ENCODE measurements at places on chromosomes 12 and 14.

- DNase-seq: peak; percentile 89
Observed at GRCh38 chr12:6927379-6928021, at the start of gene ATN1. ATN1 (plus strand) TSS chr12:6927959; CDS start chr12:6934002, 6,043 bp downstream.

- DNase-seq: no peak
Observed at GRCh38 chr14:70706177-70706576, 64.5 kb downstream of the TTC9 start.

DNA sequence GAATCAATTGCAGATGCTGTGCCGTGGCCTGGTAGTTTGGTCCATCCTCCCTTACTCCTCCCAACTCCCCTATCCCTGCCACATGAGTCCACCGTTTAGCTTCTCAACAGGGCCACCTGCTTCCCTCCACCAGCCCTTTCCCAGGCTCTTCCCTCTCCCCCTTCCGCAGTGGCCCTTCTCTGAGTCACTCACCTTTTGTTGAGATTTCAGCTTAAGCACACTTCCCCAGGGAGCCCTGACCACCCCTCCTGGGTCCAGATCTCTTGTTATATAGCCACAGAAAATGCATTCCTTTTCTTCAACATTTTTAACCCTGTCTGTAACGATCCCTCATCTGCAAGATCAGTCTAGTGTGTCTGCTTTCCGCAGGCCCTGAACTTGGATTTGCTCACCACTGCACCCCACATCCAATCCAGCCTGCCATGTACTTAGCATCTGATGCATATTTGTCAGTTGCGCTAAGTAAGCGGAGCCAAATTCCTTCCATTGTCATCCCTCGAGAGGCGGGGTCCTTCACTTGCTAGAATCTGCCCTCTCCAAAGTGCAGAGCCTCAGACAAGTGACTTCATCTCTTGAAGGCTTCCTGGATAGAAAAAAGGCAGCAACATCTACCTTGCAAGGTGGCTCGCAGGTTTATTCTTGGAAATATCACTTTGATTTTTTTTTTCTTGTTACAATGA is 41.1 kb downstream of the TMEM63C start:
- DNase-seq: no peak

DNA sequence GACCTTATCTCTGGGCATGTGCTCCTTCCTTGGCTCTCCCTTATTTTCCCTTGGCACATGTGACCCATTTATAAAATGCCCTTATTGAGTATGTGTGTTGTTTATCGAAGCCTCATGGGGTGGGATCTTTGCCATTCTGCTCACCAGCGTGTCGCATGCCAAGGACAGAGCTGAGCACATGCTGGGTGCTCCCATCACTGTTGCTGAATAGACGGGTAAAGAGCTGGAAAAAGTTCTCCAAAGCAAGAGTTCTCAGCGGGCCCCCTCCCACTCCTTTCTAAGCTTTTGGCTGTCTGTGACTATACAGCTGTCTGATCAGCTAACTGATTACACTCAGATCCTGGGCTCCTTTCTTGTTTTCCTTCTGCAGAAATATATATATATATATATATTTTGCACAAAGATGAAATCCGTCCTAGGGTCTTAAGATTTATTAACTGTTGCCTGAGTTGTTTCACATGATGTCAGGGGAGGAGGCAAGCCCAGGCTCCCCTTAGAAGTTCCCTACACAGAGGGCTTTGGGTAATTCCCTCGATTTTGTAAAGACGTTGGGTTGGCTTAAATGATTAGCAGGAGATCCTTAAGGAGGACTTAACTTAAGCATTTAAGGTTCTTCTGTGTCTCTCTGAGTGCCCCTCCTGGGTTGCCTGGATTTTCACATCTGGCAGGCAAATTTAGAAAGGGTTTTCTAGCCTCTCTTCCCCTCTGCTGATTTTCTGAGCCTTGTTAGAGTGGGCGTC is 71.6 kb downstream of the TMEM132C start:
- DNase-seq: peak; percentile 39

DNA sequence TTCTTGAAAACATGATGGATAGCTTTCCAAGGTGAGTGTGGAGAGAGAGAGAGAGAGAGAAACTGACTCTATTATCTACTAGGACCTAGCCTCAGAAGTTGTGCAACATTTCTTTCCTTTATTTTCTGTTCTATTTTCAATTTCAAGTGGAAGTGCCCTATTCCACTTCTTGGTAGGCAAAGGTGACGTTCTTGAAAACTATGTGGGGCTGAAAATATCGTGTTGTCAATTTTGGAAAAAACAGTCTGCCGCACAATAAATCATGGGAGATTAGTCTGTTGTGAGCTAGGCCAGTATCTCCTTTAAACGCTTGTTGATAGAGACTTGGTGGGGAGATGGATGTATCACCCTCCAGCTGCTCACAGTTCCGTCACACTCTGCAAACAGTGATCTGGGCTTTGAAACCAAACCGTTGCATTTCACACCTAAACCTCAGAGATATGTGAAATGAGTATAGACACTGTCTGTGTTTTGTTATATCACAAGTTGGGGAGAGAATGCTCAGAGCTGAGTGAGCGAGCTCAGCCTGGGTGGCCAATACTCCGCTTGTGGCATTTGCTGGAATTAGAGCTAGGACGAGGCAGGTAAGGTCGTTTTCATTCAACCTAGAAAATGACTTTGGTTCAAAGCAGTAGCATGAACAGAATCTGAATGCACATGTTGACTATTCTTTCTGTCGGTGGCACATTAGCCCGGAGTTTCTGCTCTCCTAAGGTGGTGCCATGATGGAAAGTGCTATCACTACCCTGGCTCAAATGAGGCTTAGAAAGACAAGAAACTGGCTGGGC is 75.1 kb upstream of the ST8SIA1 start:
- no peak for DNase-seq

GRCh38 chr12:53916788-53917655 is 21.6 kb upstream of the HOXC13 start:
- DNase-seq: no peak

GRCh38 chr12:117024961-117025480 is 74.2 kb downstream of the TESC start:
- peak; percentile 11 for DNase-seq

DNA sequence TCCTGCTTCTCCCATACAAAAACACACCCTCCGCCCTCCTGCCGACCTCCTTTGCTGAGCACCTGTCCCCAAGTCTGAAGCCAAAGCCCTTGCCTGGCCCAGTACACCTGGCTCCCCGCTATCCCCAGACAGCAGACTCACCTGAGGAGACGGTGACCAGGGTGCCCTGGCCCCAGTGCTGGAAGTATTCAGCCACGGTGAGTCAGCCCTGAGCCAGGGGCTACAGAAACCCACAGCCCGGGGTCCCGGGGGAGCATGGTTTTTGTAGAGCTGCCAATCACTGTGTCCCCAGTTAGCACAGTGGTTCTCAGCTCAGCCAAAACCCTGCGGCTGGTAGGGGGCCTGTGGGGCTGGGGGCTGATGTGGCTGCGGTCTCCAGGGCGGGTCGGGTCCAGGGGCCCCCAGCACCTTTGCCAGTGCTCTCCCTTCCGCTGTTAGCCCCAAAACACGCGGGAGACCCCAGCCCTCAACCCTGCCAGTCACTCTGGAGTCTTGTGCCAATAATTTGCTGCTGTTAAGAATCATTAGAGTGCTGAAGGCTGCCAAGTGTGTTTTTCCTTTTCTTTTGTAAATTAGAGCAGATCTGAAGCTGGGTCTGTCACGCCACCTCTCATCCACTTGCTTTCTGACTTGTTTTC is 339.0 kb downstream of the TMEM121 start:
- DNase-seq: no peak

DNA sequence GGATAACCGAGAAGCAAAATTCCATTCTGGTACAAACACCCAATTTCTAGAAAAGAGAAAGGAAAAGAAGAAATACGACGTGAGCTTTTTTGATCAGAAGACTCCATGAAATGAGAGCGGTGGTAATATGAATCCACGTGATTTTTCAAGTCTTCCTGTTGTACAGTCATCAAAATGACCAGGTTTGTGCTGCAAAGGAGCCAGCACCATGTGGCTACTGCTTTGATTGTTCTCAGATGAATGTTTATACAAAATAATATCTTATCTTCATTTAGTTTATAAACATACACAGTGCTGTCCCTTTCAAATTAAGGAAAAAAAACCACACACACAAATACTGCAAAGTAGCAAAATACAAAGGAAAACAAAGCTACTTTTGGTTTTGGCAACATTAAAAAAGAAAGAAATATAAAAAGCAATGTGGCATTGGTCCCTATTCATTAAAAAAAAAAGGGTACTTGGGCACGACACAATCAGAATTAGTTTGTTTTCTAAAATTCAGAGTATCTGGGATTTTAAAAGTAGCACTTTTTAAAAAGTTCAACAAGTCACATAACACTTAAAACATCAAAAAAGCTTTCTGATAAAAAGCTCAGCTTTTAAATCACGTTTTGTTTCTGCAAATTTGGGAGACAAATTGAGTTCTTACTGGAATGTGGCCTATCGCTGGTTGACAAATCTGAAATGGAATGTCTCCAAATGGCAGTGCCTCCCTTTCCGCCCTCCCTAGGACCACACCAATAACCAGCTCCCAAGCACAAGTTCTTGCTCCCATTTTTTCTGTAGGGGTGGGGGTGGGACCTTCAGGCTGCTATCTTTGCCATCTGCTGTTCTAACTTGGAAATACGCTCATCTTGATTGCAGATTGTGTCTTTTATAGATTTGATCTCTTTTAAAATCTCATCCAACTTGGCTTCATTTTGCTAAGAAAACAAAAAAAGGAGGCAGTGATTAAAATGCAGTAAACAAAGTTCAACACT is 13.2 kb upstream of the SELPLG start:
- DNase-seq: no peak

DNA sequence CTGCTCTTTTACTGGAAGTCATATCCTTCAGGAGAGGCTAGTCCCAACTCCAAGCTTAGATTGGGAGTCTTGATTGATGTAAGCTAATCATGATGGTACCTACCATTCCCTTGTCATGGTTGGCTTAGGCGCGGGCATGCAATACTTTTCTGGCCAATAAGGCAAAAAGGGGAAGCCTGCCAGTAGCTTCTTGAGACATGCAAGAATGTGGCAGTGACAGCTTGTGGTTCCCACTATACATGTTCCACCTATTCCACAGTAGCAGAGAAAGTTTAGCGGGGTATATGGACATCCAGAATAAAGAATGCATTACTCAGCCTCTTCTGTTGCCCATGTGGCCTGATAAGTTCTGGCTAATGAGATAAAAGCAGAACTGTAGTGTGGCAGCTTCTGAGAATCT is 55.0 kb downstream of the AP5M1 start:
- DNase-seq: no peak

All from testis (tissue), 5 donors.